ENCODE measurements at places on chromosomes 16 and 17.

GRCh38 chr17:16302856-16303255 is 50.4 kb downstream of the CENPV start:
- DNase-seq: no peak

DNA sequence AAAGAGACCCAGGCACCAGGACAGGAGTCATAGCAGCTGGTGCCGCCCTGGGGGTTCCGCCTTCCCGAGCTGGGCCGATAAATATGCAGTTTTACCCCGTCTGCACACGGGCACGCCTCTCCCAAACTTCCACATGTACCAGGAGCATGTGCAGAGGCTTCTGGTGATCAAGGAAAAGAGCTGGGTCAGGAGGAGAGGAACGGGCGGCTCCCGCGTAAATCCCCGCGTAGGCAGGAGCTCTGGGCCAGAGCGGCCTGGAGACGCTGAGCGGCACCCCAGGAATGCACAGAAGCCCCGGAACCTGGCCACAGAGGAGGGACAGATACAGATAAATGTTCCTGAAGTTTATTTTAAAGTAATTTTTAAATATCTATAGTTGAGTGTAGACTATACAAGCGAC is 46.6 kb upstream of the METRNL start:
- no peak for DNase-seq

DNA sequence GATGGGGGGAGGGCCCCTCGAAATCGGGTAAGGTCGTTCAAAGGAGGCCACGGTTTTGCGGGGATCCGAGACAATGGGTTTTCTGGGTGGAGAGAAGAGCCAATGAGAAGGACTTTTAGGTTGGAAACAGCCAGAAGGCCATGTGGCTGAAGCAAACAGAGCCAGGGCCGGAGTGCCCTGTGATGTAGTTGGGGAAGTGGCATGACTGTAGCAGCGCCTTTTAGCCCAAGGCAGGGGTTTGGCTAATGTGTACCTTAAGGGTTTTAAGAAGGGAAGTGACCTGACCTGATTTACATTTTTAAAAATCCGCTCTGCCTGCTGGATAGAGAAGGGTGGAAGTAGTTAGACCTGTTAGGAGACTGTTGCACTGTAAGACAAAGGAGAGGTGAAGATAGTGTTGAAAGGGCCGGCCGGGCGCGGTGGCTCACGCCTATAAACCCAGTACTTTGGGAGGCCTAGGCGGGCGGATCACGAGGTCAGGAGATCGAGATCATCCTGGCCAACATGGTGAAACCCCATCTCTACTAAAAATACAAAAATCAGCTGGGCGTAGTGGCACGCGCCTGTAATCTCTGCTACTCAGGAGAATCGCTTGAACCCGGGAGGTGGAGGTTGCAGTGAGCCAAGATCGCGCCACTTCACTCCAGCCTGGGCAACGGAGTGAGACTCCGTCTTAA is 1.0 kb downstream of the LYRM1 start:
- DNase-seq: no peak

- DNase-seq: no peak
Measured at GRCh38 chr17:8794636-8795035, 4.5 kb downstream of the MFSD6L start.

DNA sequence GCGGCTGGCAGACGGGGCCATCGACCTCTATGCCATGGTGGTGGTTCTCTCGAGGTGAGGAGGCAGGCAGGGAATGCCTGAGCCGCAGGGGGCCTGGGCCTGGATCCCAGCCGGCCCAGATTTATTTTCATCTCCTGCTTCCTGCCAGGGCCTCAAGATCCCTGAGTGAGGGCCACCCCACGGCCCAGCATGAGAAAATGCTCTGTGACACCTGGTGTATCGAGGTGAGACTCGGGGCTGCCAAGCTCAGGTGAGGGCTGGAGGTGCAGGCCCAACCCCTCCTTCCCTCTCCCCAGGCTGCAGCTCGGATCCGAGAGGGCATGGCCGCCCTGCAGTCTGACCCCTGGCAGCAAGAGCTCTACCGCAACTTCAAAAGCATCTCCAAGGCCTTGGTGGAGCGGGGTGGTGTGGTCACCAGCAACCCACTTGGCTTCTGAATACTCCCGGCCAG is 4.9 kb downstream of the ACADVL start:
- no peak for DNase-seq

GRCh38 chr16:15790458-15790857 is 66.4 kb downstream of the MYH11 start:
- no peak for DNase-seq

DNA sequence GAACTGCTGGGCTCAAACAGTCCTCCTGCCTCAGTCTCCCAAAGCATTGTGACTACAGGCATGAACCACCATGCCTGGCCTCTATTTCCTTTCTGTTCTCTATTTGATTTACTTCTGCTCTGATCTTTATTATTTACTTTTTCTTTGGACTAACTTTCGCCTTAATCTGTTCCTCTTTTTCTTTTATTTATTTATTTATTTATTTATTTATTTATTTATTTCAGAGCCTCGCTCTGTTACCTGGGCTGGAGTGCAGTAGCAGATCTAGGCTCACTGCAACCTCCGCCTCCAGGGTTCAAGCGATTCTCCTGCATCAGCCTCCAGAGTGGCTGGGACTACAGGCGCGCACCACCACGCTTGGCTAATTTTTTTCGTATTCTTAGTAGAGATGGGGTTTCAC is 1158.3 kb upstream of the GOT2 start:
- no peak for DNase-seq

- DNase-seq: no peak
Measured at GRCh38 chr17:53740312-53740711, 82.4 kb upstream of the KIF2B start.

GRCh38 chr17:64491994-64492393 is 4.9 kb downstream of the POLG2 start:
- no peak for DNase-seq

- DNase-seq: no peak
Measured at GRCh38 chr17:38415250-38416194, 12.7 kb upstream of the ARHGAP23 start.

- no peak for DNase-seq
Measured at GRCh38 chr17:70929226-70929625, 759.9 kb downstream of the KCNJ2 start.

DNA sequence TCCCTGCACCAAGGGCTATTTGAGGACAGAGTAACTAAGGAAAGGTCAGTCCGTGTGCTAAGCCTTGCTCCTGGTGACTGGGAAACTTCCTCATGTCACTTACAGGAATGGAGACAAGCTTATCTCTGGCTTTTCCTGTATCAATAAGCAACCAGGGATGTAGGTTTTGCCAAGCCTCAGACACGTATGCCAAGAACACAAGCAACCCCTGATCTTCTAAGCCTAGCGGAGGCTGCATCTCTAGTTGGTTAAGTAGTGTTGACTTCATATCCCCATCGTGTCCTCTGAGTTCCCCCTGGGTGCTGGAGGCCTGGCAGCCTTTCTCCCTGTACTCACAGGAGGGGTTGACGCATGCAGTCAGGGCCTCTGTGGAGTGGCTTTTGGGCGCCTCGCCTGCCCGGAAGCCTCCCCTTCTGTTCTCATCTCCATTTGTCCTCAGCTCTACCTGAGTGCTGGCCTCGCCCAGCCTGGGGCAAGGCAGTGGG is 1.4 kb upstream of the C1QTNF1 start:
- DNase-seq: no peak

DNA sequence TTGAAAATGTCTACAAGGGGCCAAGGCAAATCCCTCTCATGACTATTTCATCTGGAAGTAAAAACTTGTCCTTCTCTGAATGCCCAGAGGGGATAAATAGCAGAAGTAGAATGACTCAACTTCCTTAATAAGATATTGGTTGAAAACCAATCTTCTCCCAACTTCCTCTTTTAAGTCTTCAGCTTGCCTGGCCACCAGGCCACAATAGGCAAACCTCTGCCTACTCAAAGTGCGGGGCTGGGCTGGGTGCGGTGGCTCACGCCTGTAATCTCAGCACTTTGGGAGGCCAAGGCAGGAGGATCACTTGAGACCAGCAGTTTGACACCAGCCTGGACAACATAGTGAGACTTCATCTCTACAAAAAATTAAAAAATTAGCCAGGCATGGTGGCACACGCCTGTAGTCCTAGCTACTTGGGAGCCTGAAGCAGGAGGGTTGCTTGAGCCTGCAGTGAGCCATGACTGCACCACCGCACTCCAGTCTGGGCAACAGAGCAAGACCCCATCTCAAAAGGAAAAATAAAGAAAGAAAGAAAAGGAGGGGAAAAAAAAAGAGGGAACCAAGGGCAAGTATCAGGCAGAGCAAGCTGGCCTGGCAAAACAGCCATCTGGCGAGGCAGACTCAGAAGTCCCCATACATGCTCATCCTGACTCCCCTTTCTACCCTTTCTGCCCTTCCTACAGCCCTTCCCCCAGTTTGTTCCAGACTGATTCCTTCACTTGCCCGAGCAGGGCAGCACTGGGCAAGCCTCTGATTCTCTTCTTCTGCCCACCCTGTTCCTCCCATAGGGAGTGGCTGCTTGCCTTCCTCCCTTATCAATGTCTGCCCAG is 20.6 kb downstream of the MAP3K14 start:
- DNase-seq: no peak

GRCh38 chr16:53090591-53091411 is 36.0 kb downstream of the CHD9 start:
- DNase-seq: peak; percentile 52

- peak; percentile 48 for DNase-seq
Measured at GRCh38 chr16:69565671-69566239, at the start of gene NFAT5. Gene NFAT5, plus strand, starts transcription at chr16:69565966. Its CDS starts 336 bp downstream, at chr16:69566302.

DNA sequence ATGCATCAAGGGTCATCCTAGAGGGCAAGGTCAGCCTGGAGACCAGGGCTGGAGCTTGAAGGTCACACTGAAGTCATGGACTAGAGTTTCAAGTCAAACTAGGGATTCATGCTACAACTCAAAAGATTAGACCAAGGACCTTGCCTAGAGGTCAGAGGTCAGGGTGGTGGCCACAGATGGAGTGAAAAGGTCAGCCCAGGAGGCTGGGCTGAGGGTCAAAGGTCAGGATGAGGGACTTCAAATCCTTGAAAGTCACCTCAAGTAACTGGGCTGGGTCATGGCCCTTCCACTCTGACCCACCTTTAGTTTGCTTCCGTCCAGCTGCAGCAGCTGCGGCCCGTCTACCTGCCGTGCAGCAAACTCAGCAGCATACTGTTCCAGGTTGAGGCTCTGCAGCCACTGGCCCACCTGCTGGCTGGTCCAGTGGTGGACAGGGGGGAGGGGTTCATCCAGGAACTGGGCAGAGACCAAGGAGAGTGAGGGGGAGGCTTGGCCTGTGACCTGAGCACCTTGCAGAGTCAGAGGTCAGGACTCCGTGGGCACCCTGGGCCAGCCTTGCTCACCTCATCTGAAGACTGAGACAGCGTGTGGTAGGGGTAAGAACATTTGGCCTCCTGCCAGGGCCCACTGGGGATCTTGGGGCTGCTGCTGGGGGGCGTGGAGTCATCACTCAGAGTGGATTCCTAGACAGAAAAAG is 16.2 kb downstream of the SAMD14 start:
- no peak for DNase-seq

GRCh38 chr17:44402564-44403172 is 13.2 kb upstream of the ITGA2B start:
- DNase-seq: no peak

DNA sequence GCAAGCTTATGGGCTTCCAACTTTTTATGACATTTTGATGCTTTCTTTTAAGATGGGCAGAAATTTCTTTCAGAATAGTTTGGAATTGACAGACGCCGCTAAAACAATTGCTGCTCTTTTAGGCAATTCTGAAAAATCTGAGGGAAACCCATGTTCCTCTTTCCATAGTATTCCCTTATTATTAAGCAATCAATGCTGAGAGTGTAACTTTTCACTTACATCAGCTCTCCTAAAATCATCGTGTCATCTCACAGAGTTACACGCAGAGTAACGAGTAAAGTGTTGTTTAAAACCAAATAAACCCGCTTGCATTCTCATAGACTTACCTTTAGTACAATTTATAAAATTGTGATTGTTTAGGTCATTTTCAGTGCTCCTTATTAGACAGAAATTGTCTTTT is 150.6 kb downstream of the MAF start:
- DNase-seq: no peak

GRCh38 chr16:27253526-27253930 is 15.0 kb downstream of the NSMCE1 start:
- DNase-seq: no peak

- no peak for DNase-seq
Measured at GRCh38 chr16:52433643-52434042, 113.3 kb downstream of the TOX3 start.

DNA sequence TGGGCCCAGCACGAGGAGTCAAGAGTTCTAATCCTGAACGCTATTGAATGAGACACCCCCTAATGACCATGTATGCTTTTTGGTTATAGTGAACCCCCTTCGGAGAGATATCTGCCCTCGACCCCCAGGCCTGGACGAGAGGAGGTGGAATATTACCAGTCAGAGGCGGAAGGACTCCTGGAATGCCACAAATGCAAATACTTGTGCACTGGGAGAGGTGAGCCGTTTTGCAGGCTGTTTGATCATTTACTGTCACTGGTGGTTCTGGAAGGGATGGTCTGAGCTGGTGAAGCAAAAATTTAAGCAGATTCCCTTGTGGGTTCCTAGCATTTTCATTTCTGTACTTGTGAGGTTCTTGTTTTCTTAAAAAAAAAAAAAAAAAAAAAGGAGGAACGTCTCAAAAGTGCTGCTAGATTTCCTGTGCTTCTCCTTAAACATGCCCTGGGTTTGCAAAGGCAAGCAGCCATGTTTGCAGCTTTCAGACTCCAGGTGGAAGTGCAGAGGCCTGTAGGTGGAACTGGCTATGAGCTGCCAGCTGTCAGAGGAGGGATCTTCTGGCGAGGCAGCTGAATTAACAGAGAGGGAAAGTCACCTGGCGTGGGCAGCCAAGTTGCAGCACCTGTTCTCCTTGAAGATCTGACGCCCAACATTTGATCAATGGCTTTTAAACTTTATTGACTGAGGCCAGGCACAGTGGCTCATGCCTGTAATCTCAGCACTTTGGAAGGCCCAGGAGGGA is 3.5 kb downstream of the MARVELD3 start:
- DNase-seq: no peak

DNA sequence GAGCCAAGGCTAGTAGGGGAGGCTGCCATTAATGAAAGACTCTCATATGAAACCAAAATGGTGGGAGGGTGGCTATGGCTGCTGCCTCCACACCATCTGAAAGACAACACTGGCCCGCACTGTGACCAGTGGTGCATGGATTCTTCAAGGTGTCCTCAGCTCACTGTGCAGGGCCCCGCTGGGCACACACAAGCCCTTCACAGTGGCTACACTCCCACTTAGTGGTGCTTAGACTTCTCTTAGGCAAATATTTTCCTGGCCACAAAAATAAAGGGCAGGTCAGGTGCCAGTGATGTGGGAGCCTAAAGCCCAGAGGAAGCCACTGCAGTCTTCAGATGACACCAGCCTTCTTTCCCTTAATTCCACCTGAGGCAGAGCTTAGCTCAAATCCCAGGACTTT is 38.1 kb upstream of the IRX3 start:
- DNase-seq: no peak

- DNase-seq: no peak
Measured at GRCh38 chr16:66444049-66444481, 17.0 kb downstream of the BEAN1 start.

- no peak for DNase-seq
Measured at GRCh38 chr16:14289692-14290340, 218.7 kb downstream of the MRTFB start.

- no peak for DNase-seq
Measured at GRCh38 chr16:82741073-82741615, 114.4 kb downstream of the CDH13 start.

- DNase-seq: no peak
Measured at GRCh38 chr17:8985054-8985701, 19.7 kb upstream of the PIK3R5 start.

All from esophagus squamous epithelium (tissue), 5 donors.